ENCODE measurements at places on chromosomes 13 and 19.
A peak's percentile ranks its signal among the peaks of the same experiment; 100 is the strongest.

GRCh38 chr19:56547535-56547934 is 8.8 kb downstream of the ZFP28 start:
- DNase-seq: no peak

- DNase-seq: no peak
Measured at GRCh38 chr13:84741253-84741652, 859.0 kb upstream of the SLITRK1 start.

GRCh38 chr19:6531956-6532243 is 1.1 kb downstream of the TNFSF9 start:
- DNase-seq: no peak

DNA sequence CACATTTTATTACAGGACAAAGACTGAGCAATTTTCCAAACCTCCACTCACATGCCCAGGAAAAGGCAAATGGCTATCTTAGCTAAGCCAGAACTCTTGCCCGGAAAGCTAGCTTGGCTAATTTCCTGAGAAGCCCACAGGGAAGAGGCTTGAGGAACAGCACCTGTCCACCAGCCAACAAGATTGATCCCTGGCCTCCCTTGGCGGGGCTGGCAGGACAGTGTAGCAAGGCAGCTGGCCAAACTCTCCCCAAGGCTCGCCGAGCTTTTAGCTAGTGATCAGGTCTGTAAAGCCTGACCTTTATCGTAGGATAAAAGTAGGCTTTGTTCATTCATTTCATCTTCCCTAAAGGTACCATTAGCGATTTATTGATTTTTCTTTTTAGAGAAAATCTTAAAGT is 101.4 kb downstream of the UQCRFS1 start:
- no peak for DNase-seq

DNA sequence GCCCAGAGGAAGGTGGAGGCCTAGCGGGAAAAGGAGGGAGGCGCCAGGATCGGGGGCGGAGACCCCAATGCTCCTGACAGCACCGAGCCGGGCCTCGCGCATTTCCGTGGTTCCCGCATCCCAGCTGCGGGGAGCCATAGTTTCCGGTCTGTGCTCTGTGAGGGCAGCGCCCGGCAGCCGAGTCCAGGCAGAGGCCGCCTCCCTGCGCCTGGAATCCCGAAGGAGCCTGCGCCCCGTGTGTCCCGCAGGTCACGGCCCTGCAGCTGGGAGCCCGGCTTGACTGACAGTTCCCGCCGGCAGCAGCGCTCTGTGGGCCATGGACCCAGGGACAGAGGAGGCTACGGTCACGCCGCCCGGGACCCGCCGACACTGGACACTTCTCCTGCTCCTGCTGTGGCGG is 74.6 kb upstream of the C13orf46 start:
- DNase-seq: no peak

DNA sequence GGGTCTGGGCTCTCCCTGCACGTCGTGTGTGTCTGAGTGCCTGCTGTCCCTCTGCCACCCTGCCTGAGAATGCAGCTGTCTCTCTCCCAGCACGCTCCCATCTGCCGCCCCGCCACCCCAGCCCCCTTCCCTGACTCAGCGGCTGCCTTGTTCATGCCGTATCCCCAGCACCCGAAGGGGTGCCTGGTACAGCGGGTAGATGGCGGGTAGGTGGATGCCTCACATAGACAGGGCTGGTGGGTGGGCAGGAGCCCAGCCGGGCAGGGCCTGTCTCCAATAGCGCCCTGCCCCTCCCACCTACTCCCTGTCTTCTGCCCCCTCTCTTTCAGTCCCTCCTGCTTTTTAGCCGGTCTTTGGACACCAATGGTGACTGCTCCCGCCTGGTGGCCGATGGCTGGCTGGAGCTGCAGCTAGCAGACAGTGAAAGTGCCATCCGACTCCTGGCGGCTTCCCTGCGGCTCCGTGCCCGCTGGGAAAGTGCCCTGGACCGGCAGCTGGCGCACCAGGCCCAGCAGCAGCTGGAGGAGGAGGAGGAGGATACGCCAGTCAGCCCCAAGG is 30.3 kb downstream of the DHX34 start:
- no peak for DNase-seq

GRCh38 chr13:32001154-32001768 is 30.3 kb upstream of the FRY start:
- DNase-seq: no peak

GRCh38 chr19:31270897-31271296 is 78.3 kb downstream of the TSHZ3 start:
- no peak for DNase-seq

DNA sequence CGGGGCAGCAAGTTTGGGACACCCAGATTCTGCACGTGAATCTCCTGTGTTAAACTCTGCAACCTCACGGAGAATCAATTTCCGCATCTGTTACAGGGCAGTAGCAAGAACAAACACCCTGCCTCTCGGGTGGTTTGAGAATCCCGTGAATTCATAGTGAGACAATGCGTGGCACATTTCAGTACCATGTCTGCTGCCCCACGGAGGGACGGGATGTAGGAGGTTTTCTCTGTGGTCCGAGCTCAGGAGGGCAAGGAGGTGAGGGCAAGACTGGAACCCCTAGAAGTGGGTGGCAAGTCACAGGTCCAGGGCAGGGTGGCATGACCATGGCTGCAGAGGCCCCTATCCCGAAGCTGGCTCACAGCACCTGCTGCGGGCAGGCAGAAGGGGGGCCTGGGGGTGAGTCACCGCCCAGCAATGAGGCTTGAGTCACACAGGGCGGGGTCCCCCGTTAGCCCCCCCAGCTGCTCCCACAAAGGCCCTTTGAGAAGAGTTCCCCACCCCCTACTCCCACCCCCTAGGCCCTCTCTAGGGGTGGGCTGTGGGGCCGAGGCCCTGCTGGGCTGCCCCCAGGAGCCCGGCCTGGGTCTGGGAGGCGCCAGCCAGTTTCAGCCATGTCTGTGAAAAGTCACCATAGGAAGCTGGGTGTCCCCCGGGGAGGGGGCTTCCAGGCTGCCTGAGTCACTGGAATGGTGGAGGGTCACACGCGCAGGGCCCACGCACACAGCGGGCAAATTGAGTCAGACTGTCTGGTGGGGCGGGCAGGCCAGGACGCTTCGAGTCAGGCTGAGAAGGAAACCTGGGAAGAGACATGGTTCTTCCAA is 25.8 kb upstream of the NANOS3 start:
- peak; percentile 70 for DNase-seq

DNA sequence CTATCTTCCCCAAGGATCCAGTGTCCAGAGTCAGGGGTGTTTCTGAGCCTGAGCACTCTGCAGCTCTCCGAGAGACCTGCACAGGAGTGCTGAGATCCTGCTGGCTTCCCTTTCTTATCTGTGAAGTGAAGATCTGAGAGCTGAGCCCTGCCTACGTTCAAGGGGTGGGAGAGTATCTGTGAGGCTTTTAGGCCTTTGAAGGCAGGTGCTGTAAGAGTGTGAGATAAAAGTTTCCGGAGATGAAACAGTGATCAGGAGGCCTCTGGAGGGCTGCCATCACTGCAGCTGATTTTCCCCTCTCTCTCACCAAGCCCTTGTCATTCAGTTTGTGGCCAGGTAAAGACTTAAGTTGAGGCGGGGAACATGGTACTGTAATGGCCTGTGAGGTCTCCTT is 83.1 kb downstream of the AKAP11 start:
- DNase-seq: no peak

GRCh38 chr13:73193554-73193953 is 134.7 kb downstream of the KLF5 start:
- no peak for DNase-seq

- no peak for DNase-seq
Measured at GRCh38 chr13:30325668-30326067, 18.3 kb upstream of the KATNAL1 start.

- no peak for DNase-seq
Measured at GRCh38 chr13:81779876-81780275, 1439.0 kb upstream of the SPRY2 start.

DNA sequence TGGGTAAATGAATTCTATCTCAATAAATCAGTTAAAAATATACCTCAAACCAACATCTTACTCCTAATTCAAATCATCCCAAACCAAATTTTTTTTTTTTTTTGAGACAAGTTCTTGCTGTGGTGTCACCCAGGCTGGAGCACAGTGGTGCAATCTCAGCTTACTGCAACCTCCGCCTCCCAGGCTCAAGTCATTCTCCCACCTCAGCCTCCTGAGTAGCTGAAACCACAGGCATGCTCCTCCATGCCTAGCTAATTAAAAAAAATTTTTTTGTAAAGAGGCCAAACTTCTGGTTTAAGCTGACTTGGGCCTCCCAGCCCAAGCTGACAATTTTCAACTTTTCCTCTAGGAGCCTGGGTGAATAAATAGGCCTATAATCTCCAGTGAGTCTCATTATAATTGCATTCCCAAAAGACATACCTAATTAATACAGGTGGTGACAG is 22.1 kb upstream of the OLFM2 start:
- DNase-seq: no peak

- DNase-seq: no peak
Measured at GRCh38 chr19:56132316-56132822, 8.7 kb upstream of the ZNF444 start.

DNA sequence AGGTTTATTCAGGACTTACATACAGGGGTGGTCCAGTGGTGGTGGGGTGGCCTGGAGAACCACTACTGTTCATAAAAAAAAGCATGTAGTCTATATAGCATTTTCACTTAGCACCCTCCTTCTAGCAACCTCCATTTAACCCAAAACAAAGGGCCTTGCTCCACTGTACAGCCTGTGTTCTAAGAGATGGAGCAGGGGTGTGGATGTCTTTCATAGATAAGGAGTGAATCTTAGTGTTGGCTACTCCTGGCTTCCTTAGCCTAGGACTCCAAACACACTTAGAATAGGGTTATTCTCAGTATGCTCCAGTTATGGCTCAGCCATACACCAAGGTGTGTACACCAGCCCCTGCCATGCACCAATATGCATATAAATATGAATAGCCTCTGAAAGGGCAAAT is 95.2 kb downstream of the ELF1 start:
- no peak for DNase-seq

- DNase-seq: no peak
Measured at GRCh38 chr13:95378603-95379002, 77.4 kb upstream of the ABCC4 start.

- no peak for DNase-seq
Measured at GRCh38 chr13:71860547-71861138, 6.4 kb downstream of the DACH1 start.

DNA sequence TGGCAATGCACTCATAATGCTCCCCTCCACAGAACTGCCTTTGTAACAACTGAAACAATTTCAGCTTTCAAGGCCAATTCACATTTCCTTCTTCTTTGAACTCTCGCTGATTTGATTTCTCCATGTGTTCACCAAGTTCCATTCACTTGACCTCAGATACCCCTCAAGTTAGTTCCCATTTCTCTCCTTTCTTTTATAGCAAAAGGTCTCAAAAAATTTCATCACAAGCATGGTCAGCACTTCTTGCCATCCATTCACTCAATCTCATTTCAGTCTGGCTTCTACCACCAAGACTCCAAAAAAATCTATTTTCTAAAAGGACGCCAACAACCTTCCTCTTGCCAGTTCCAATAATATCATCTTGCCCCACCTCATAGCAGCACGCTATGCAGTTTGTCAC is 135.7 kb downstream of the DIAPH3 start:
- no peak for DNase-seq

DNA sequence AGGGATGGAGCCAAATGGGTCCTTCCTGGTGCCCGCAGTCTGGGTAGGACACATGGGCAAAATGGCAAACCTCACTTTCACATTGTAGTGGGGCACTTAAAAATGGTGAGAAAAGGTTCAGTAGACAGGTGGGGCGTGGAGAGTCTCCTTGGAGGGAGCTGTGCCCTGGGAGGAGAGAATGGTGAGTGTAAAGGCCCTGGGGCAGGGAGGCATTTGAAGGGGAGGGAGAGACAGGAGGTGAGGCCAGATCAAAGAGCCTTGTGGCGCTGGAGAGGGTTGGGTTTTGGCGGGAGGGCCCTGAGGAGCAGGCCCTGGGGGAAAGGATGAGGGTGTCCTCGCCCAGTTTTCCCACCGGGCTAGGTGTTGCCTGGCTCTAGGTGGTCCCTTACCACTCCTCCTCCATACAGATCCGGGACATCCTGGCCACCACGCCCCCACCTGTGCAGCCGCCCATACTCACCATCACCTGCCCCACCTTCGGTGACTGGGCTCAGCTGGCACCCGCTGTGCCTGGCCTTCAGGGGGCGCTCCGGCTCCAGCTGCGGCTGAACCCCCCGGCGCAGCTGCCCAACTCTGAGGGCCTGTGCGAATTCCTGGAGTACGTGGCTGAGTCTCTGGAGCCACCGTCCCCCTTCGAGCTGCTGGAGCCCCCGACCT is 6.3 kb downstream of the MAP1S start:
- DNase-seq: no peak

DNA sequence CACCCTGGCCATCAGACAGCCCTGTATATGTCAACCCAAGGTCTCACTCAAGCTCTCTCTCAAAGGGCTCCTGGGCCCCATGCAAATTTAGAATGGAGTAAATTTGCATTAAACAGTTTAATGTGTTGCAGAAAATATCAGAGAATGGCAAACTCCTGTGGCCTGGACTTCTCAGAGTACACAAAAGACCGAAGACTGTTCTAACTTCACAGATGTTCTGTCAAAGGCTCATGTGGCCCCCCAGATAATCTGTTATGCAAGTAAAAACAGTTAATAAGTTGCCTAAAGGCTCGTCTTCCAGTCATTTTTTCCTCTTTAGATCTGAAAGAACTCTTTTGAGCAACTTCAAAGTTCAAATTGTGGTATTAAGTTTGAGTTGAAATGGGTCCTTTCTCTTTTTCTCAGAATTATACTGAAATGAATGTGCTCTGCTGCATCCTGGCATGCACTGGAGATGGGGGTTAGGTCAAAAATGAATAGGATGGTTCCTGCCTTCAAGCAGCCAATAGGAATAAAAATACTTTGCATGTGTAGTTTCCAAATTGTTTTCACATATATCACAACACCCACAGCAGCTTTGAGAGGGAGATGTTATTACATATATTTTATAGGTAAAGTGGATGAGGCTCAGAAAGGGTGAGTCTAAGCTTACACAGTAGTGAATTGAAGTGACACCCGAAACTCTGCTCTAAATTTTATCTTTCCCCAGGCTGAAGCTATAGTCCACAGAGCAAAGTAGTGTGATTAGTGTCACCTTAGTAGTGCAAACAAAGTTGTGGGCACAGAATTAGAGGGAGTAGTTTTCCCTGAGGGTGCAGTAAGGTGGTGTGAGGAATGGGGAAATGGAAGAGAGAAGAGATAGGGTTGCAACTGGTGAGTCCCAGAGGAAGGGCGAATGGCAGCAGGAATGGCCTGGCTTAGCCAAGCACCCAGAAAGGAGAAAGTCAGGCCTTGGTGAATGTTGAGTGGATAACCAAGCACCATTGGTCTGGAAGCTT is 205.0 kb upstream of the RFC3 start:
- no peak for DNase-seq

DNA sequence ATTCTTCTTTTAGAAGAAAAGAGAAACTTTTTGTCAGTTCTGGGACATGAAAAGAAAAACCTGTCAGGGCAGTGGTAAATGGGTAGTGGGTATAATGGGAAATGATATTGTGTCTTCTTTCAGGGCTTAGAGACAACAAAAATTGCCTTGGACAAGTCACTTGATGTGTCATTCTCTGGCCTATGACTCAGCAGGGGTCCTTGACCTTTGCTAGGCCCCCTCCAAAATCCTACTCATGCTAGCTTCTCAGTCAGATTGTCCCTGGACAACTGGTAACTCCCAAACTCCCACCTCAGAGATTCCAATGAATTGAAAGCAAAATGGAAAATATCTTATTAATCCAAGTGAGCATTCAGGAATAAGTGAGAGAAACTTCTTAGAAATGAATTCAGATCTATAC is 258.8 kb upstream of the SPRY2 start:
- no peak for DNase-seq

All from bone marrow (tissue), 2 donors.